ENCODE measurements at places on chromosomes 12 and 14. TPM values are rescaled to one million over a fixed set of nuclear protein-coding genes. Genes with fewer than 3 reads are reported as not detected.

DNA sequence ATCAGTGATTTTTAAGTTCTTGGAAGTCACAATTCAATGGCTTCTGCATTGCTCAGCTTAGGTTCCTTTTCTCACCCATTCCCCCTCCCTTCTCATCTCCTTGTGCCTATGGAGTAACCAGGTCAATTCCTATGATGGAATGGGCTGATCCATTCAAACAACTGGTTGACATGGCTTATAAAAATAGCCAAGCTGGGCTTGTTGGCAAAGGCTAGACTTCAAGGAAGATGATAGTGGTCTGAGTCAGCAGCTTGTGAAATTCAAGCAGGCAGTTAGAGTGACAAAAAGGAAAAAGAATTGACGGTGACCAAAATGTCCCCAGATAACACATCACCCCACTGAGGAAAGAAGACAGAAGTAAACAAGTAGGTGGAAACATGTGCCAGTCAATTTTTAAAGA, 119.9 kb upstream of the PCED1B start:
- H3K27me3 ChIP-seq = no peaks in the 10 kb centered on the region
- H3K4me3 ChIP-seq = no peak overlapping the region
- no peaks in the 10 kb centered on the region for H3K36me3 ChIP-seq
- no peak overlapping the region for H3K27ac ChIP-seq

DNA sequence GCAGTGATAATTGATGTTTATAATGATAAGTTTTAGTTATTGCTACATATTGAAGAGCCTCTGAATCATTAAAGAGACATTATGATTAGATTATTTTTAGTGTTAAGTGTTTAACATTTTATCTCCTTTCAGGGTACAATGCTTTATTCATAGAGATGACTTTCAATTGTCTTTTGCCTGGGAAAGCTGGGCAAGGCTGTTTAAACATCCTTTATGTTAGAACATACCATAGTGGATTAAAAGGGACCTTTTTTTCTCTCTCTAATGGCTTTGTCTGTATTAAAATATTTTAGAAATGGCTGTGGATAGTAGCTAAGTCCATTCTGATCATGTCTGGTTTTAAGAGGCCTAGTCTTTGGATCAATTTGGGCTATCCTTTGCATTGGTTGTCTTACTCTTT, 427.5 kb upstream of the MIS18BP1 start:
- H3K27me3 ChIP-seq = no peaks in the 10 kb centered on the region
- no peak for DNase-seq
- H3K27ac ChIP-seq = no peak overlapping the region
- no peaks in the 10 kb centered on the region for H3K36me3 ChIP-seq
- H3K4me1 ChIP-seq = no peaks in the 10 kb centered on the region

- no peaks in the 10 kb centered on the region for H3K27me3 ChIP-seq
- H3K4me3 ChIP-seq = no peak overlapping the region
- no peak for DNase-seq
- no peaks in the 10 kb centered on the region for H3K4me1 ChIP-seq
- H3K36me3 ChIP-seq = no peaks in the 10 kb centered on the region
- no peak overlapping the region for H3K27ac ChIP-seq
These were observed 232.4 kb downstream of the AKAP6 start for GRCh38 chr14:32561520-32561919.

- peaks cover 4% of the 10 kb centered on the region for H3K36me3 ChIP-seq
- H3K4me1 ChIP-seq = no peaks in the 10 kb centered on the region
- no peaks in the 10 kb centered on the region for H3K27me3 ChIP-seq
- no peak overlapping the region for H3K27ac ChIP-seq
- DNase-seq = no peak
These were observed 55.4 kb downstream of the UBR7 start for GRCh38 chr14:93262446-93262845.

DNA sequence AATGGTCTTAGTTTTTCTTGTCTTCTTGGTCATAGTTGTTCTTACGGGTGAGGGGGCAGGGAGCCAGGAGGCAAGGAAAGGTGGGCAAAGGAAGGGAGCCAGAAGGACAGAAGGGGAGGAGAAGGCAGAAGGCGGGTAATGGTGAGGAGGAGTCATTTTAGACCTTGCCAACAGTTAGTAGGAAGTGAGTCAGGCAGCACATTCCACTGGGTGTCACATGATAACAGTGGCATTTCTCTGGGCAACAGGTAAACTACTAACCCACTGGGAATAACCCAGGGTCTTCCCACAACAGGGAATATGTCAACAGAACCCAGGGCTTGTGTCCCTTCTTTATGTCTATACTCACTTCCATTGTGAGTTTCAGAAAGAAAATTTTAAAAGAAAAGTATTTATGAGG, 127.6 kb downstream of the SLC8A3 start:
- no peak overlapping the region for H3K4me3 ChIP-seq
- DNase-seq = no peak
- no peaks in the 10 kb centered on the region for H3K4me1 ChIP-seq
- no peaks in the 10 kb centered on the region for H3K36me3 ChIP-seq
- H3K27me3 ChIP-seq = no peaks in the 10 kb centered on the region

RERG gene
- not detected for polyA plus RNA-seq

KLRG1 gene
- 4.5 TPM for polyA plus RNA-seq

DNA sequence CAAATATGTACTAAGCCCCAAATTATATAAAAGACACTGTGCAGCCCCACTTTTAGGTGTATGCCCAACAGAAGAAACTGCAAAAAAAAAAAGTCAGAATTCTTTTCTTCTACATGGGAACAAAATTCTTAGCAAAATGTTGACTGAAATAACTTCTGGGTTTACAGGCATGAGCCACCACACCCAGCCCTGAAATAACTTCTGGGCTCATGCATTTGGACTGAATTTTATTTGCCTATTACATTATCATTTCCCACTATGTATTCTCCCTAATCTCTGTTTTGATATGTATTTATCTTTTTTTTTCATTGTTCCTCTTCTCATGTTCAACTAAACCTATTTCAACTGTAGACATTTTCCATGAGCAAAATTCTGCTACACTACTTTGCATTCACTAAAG, 169.2 kb downstream of the GRIN2B start:
- H3K4me1 ChIP-seq = no peaks in the 10 kb centered on the region
- no peaks in the 10 kb centered on the region for H3K36me3 ChIP-seq
- H3K4me3 ChIP-seq = no peak overlapping the region

IRF9 gene
- polyA plus RNA-seq = 172 TPM

DNA sequence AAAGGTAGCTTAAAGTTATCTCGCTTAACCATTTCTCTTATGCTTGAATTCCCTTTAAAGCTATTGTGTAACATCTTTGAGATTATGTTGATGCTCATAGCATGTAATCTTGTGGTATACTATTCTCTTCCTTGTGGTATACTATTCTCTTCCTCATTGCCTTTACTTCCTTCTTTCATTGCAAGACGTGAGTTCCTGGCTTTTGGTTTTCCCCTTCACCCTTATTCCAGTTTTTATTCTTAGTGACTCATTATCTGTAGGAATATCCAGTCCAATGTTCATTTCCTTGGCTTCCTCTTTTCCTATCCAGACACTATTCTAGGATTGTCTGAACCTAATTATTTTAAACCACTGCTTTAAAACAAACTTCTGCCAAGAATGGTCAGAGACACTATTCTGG, 564.0 kb downstream of the CCER1 start:
- no peaks in the 10 kb centered on the region for H3K27me3 ChIP-seq
- no peak overlapping the region for H3K27ac ChIP-seq
- H3K4me3 ChIP-seq = no peak overlapping the region
- H3K36me3 ChIP-seq = no peaks in the 10 kb centered on the region
